ENCODE measurements at places on chromosomes 11 and 22.
A peak's percentile ranks its signal among the peaks of the same experiment; 100 is the strongest.

DNA sequence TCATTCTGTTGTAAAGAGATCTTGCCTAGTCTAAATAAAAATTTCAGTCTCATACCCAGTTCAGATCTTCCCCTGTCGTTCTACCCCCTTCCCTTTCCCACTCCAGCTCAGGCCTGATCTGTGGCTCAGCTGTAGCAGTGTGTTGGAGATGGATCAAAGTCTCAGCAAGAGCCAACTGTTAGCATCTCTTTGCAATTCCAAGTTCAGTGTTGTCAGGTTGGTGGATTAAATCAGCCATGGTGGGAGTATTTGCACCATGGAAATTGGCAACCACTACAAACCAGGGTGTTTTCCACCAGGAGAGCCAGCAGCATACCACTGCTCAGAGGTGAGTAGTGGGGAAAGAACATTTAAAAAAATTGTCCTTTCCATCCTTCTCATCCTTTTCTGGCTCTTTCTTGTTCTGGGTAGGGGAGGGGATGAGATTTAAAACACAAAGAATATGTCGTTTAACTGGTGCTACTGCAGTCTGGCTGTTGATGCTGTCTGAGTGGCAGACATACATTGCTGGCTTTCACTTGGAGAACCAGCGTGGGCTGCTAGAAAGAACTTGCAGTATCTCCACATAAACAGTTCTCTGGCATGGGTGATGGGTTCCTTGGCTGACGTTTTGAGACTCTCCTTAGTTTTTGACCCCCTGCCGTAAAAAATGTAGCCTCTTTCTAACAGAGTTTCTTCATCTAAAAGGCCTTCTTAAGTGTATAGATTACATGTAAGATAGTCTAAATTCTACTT, 514.1 kb downstream of the RAB38 start:
- no peak for DNase-seq

DNA sequence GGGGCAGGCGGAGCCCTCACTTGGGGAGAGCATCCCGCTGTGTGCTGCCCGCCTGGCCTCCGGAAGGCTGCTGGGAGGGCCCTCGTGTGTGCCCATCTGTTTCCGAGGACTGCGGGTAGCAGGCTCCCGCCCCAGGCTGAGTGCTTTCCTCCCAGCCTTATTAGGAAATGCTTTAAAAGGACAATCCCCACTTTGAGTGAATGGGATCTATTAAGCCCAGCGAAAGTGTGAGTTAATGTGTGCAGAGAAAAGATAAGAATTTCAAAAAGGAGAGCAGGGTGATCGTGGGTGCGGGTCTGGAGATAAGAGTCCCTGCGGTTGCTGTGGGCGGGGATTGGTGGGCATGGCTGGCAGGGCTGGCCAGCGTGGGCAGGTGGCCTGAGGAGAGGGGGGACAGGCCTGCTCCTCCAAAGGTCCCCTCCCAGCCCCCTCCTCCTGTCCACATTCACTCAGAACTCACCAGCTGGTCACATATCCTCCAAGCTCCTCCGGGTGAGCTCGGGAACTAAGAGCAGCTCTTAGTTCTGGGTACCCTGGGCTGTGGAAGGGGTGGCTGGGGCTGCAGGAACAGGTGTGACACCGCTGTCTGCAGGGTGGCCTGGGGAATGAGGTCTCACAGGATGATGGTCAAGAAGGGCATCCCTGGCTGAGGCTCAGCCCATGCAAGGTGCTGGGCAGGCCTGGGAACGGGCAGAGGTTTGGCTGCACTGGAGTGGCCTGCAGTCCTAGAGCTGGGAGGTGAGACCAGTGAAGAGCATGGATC, 1260.3 kb downstream of the BRD1 start:
- no peak for DNase-seq

DNA sequence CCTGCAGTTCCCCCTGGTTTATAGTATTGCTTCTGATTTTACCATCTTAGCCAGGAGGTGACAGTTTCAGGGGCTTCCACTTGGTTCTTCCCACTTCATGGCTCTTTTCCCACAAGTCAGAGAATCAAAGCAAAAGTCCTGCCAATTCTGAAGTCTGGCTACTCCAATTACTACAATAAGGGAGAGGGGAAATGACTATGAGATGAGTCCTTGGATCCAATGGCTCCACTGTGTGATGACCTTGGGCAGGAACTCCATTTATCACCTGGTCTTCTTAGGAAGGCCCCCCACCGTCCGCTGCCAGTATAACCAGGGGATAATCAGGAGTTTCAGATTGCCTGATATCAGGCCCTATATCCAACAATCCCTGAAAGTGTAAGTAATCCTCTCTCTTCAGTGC, 31.6 kb upstream of the CCND1 start:
- DNase-seq, result no peak

DNA sequence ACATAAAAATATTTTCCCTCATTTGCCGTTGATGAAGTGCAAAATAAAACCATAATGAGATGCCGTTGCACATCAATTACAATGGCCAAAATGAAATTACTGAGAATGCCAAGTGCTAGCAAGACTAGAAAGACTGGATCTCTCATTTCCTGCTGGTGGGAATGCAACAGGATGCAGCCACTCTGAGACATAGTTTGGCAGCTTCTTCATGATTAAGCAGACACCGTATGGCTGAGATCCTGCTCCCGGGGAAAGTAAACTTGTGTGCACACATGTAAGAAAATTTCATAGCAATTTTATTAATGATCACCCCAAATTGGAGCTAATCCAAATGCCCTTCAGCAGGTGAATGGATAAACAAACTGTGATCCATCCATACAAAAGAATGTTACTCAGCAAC, 1013.2 kb downstream of the TBC1D22A start:
- no peak for DNase-seq

- no peak for DNase-seq
These were observed 12.7 kb upstream of the CNTF start for GRCh38 chr11:58609723-58610122.

- no peak for DNase-seq
These were observed 8.2 kb downstream of the ALX4 start for GRCh38 chr11:44301564-44302271.

GRCh38 chr22:23803001-23803819, 16.4 kb downstream of the SMARCB1 start:
- no peak for DNase-seq

DNA sequence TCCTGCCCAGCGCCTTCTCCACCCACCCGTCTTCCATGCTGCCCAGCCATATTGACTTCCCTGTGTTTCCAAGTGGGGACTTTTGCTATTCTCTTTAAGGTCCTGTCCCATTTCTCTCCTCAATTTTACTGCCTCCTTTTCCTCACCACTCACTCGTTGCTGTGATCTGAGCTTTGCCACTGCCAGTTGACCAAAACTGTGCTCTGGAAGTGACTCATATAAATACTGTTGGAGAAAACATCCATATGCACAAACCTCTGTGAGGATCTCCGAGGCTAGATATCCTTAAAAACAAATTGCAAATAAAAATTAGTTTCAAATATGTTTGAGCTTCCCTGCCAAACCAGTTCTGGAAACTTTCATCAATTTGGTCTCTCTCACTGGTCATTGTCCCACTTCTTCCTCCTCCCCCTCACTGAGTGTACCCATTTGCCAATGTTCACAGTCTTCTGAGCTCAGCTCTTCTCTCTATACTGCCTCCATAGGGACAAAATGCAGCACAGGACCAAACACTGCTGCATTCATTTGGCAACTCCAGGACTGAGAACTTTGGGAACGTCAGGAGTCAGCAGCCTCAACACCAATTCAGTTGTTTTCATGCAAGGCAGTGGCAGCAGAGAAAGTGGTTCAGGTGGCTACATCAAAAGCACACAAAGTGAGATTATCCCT, 34.0 kb upstream of the MMP13 start:
- no peak for DNase-seq

DNA sequence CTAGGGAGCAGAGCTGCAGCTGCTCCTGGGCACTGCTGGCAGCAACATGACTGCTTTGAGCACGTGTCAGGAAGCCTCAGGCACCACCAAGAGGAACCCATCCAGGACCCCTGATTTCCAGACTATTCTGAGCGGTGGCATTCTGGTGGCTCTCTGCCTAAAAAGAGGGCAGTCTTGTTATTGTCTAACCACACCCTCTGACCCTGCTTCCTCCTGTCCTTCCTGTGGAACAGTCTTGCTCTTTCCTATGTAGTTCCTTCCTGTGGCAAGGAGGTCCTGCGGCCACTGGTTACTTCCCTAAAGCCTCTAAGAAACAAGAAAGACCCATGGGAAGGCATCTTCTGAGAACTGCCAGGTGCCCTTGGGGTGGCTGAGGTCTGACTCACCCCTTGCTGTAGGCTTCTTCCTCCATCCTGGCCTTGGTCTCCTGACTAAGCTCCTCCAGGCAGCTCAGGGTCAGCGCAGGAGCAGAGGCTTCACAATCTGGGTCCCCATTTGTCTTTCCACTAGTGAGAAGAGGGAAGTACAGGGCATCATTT, 13.1 kb upstream of the LYVE1 start:
- DNase-seq, result no peak

DNA sequence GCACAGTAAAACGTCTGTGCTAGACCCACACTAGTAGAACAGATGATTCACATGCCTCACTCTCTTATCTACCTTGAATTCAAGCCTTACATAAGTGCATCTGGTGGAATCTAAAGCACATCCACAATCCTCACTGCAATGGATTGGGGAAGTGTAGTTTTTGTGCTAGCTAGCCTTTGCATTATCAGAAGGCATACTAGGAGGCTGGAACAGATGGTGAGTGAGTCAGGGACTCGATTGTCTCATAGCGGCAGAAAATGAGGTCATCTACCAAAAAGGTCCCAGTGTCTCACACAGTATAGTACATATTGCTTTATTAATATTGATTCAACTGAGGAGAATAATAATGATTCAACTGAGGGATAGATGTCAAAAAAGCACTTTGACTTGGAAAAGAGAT, 9.3 kb downstream of the MSANTD4 start:
- DNase-seq, result peak; percentile 2

Measured in NCI-H774 (cell line).